ENCODE measurements at places on chromosomes 6 and 20.
A peak's percentile ranks its signal among the peaks of the same experiment; 100 is the strongest.

DNA sequence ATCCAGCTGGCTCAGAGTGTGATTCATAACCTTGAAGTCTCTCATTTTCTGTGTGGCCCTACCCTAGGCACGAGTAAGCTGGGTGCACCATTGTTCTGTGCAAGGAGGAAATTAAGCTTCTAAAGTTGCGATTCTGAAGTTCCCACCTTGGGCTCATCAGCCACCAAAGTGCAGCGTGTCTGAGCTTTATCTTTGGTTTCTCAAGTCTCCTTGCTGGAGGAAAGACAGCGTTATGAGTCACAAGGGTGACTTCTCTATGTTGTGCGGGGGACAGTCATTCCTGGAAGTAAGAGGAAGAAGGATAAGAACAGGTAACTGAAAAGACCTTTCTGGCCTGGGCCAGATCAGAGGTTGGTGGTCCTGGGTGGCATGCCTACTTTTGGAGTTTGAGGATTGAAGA lies 16.8 kb downstream of the MRAP2 start:
- no peak for DNase-seq

DNA sequence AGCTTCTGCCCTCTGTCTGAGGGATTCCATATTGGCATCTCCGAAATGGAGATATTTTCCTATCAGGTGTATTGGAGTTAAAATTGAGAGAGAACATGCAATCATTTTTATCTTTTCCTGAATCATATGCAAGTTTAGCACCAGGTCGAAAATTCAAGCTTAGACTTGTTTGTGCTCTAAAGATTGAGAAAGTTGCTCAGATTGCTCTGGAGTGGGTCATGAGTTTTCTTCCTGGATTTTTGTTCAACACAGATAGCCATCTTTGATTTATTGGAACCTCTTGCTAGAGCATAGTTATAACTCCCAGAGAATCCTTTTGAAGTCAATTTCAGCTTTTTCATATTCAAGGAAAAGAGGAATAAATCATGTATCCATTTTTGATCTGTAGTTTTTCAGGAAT lies 373.5 kb upstream of the FLRT3 start:
- no peak for DNase-seq

- DNase-seq: no peak
Measured at GRCh38 chr6:167165858-167166471, 8.2 kb upstream of the GPR31 start.

DNA sequence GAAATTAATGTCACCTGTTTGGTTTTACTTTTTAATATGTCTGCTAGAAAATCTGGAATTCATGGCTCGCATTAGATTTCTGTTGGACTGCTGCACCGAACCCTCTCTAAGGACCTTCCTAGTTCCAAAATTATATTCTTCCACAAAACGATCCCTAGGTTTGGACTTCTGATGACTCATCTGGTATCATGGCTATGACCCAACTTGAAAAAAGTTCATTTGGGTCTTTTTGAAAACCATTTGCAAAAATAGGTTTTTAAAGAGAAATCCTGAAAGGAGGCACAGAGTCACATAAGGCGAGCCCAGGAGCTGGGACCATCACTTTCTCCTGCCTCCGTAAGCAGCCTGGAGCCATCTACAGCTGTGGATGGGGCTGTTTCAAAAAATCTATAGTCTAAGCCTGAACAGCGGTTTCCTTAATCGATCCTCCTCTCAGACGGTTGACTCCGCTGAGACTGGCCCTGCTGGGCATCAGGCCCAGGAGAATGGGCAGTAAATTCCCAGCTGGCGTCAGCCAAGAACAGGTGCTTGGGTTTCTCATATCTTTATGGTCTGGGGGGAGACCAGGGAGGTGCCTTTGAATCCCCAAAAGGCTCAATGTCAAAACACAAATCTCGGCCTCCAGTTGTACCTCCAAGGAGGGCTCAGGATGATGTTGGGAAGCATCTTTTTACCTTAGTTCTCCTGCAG lies 44.6 kb downstream of the SLC24A3 start:
- DNase-seq: peak; percentile 23

DNA sequence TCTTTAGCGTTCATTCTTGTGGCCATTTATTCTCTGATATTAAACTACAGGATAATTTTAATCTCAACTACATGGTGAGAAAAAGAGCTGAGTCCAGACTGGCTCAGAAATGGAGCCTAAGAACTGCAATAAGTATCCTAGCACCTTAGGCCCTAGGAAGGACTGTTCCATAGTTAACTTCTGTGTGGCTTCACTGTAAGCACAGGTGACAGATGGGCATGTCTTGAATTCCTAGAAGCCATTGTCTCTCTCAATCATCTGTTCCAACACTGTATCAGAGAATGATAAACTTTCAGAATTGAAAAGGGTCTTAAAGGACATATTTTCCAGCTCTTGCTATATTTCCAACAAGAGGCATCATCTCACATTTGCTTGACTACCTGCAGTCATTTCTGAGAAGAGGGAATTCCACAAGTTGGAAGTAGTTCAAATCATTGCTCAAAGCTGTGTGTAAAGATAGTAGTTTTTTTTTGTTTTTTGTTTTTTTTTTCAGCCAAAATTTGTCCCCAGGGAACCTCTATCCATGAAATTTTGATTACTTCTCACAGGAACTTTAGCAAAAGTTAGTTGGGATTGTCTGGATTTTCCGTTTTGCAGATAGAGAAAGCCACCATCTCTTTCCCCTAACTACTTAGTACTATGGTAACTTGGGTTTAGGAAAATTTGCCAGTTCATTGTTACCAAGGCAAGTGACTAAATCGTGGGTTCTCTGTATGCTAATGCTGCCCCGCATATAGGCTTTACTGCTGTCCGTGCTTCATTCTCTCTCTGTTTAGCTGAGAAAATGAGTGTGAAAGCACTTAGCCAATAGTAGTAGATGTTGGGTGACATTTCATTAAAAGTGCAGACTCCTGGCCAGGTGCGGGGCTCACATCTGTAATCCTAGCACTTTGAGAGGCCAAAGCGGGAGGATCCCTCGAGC lies 47.2 kb downstream of the KCNS1 start:
- no peak for DNase-seq

DNA sequence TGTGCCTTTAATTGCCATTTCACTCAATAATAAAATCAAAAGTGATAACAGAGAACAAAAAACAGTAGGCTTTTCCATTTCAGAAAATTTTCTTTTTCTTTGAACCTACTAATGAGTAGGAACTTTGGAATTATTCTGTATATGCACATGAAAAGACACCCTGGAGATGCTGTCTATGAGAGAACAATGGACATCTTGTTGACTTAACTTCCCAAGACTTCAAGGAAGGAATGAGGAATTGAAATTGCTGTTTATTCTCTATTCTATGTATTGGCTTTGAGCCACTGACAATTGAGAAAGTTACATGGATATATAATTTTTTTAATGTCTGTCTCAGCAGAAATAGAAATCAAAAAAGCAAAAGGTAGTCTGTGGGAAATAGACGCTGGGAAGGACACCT lies 98.6 kb upstream of the PCSK2 start:
- DNase-seq: no peak

DNA sequence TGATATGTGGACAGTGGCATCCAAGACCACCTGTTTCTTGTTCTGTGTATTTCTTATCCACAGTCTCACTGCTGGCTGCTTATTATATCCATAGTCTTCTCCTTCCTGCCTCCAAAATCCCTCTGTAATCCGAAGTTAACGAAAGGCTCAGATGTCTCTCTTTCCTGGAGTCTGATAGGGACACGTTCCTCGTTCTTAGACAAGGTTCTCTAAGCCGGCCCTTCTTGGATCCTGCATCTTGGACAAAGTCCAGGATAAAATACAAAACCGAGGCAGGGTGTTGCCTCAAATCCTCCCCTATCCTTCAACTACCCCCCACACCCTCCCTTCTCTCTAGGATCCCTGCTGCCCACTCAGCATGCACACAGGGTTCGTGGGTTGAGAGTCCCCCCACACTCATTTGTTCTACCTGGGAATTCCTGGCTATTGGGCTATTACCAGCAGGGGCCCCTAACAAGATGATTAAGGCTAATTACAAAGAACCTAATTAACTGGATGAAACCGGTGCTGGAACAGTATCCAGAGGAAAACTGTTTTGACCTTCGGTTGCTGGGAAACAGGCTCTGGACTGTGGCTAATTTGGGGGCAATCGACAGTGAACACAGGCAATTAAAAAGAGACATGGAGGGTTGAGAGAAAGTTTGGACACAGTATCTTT lies 32.7 kb upstream of the MRPS10 start:
- DNase-seq: no peak

DNA sequence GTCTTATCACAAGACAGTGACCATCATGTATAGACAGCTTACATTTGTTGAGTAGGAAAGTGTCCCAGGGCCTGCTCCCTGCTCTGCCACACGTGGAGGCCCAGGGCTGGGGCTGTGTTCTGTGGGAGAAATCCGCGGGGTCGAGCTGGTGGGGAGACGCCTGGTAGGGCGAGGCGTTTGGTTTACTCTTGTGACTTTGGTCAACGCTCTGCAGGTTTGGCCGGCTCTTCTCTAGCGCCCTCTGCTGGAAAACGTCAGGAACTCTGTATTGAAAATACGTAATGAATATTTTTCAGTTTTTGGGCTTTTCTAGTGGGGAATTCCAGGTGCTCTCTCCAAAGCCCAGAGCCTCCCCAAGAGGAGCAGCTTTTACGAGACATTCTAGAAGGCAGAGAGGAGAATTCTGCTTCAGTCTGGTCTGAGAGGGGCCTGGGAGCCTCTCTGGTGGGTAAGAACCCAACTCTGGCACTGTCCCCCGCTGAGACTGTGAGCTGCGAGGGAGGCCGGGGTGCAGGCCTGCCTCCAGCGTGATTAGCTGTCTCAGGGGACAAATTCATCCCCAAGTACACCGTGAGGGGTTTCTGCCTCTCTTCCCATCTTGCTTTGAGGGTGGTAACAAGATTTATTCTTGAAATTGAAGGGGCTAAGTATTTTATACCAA lies 112.6 kb upstream of the RALGAPA2 start:
- DNase-seq: peak; percentile 72

DNA sequence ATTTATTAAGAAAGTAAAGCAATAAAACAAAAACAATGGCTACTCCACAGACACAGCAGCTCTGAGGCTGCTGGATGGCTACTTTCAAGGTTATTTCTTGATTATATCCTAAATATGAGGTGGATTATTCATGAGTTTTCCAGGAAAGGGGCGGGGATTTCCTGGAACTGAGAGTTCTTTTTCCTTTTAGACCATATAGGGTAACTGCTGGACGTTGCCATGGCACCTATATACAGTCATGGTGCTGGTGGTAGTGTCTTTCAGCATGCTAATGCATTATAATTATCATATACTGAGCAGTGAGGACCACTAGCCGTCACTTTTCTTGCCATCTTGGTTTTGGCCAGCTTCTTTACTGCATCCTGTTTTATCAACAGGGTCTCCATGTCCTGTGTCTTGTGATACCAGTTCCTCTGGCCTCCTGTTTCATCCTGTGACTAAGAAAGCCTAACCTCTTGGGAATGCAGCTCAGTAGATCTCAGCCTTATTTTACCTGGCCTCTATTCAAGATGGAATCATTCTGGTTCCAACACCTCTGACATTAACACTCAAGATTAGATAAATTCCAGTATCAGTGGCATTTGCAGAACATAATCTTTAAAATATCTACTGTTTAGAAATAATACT lies 32.3 kb upstream of the TRDN start:
- DNase-seq: no peak

DNA sequence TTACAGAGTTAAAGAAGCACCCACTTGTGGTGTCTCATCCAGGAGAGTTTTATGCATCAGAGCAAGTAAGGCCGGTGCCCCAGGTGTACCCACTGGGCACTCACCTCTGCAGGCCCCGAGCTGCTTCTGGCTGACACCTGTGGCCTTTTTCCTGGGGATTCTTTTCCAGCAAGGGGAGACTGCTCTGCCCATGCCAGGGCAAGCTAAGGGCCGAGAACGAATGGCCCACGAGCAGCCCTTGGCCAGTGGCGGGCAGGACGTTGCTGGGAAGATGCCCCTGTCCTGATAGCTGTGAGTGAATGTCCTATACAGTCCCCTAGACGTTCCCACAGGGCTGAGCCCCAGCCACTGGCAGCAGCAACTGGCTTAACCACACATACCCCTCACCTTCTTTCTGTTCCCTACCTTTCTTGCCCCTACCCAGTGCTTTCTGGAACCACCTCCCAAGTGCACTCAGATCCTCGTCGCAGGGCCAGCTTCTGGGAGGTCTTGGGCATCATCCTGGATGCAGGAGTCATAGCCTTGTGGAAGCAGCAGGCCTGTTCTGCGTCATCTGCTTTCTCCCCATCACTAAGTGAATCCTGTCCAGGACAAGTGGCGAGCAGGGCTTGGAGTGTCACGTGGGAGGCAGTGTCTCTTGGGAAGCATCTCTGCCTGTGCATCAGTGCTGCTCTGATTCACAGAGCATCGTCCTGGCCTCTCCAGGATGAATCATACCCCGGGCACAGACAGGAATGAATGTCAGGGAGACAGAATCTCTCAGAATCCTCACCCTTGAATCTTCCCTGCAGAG lies 32.5 kb downstream of the SYNDIG1 start:
- peak; percentile 27 for DNase-seq

DNA sequence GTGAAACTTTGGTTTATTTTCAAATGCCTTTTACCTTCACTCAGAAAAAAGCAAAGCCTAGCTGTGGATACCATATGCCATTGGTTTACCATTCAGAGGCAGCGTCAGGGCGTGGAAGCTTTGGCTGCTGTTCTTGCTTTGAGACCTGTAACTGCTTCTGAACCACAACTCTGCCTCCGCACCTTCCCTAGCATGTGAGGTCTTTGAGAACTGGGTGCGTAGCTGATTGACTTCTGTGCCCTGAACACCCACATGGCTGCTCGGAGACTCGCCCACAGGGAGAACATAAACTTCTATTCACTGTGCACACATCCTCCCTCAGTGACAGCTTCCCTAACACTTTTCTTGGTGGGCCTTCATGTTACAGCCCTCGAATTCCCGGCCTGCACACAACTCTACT lies 11.2 kb upstream of the CLDN20 start:
- no peak for DNase-seq

- DNase-seq: peak; percentile 45
Measured at GRCh38 chr6:105432797-105433196, 29.9 kb upstream of the PREP start.

DNA sequence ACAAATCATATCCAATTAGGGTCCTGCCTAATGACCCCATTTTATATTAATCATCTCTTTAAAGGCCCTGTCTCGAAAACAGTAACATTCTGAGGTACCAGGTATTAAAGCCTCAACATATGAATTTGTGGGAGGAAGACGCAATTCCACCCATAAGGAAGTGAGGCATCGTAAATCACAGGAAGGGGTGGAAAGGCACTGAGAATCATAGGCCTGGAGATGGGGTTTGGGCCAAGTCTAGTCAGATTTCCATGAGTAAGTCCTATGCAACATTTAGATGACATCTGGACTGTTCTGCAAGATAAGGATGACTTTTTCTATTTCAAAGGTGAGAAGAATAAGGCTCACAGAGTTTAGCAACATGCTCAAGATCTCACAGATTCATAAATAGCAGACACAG lies 534.0 kb downstream of the KHDRBS2 start:
- DNase-seq: no peak

All from SJCRH30 (cell line).